Fibroblast of the aortic adventitia (primary cell): ENCODE measurements at places on chromosomes 4 and X.
A peak's percentile ranks its signal among the peaks of the same experiment; 100 is the strongest.

- no peak for DNase-seq
Measured at GRCh38 chr4:86970447-86971354, 35.9 kb downstream of the AFF1 start.

GRCh38 chr4:173656898-173657297 lies 126.9 kb upstream of the HAND2 start:
- DNase-seq: no peak

DNA sequence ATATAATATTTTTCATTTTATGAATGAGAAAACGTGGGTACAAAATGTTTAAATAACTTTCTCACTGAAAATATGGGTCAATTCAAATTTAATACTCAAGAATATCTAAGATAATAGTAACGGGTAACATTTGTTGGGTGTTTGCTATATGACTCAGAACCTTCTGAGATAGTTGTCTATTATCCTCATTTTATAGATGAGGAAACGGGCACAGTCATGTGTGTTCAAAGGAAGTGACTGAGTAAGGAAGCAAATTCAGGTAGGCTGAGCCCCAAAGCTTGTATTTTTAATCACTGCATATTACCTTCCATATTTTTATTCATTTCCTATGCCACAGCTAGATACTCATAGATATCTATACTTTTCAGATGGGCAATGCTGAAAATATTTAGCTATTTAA lies 12.2 kb upstream of the CAMK2D start:
- DNase-seq: no peak

DNA sequence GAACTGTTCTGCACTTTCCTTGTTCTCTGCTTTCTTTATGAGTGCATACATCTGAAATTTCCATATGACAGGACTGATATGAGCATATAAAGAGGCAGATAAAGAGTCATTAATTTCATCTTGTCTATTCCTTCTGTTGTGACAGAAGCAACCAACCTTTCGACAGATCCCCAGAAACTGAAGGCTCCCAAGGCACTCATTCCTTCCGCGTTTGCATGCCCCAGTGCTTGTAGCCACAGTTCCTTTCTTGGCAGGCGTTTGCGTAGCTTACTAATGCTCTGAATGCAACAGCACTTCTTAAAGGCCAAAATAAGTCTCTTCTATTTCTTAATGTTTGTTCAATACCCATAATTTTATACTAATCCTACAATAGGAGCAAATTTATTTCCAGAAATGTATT lies 94.0 kb upstream of the TBL1X start:
- peak; percentile 63 for DNase-seq

GRCh38 chr4:140579278-140579677 lies 10.5 kb upstream of the UCP1 start:
- no peak for DNase-seq

GRCh38 chr4:147754037-147754445 lies 22.2 kb downstream of the ARHGAP10 start:
- DNase-seq: peak; percentile 89

DNA sequence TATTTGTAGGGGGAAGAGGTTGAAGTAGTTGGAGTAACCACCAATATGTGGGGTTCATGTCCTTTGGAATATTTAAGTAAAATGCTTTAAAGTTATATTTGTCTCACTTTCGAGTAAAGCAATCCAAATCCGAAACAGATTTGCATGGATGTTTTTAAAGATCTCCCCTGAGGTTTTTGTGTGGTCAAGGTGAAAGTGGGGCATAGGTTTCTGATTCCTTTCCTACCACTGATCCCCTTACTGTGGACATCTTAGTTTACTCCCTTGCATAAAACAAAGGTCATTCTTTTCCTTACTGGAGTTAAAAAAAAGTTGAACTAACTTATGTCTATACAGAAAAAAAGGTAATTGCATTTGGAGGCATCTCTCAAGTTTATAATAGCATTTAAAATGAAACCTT lies 71.9 kb upstream of the PHOX2B start:
- no peak for DNase-seq

GRCh38 chr4:2060611-2061185 lies 1.6 kb downstream of the NAT8L start:
- no peak for DNase-seq

- DNase-seq: no peak
Measured at GRCh38 chr4:22780797-22781196, 88.1 kb downstream of the GBA3 start.

DNA sequence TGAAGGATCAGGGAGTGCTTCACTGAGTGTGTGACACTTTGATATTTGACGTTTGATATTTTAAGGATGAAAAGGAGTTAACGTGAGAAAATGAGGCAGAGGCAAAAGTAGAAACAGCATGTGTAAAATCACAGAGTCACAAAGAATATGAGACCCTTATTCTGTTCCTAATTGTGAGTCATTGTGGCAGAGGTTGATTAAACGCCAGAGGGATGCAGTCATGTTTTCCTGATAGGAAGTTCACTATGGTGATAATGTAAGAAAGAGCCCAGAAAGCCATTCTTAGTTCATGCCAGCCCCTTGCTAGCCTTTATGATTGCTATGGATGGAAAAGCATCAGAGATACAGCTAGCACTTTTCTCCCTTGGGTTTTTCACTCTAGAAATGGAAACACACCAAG lies 33.5 kb upstream of the IGSF1 start:
- DNase-seq: no peak

GRCh38 chr4:125011646-125012045 lies 299.1 kb upstream of the ANKRD50 start:
- DNase-seq: peak; percentile 14

GRCh38 chr4:132333724-132334047 lies 815.4 kb upstream of the PCDH10 start:
- DNase-seq: peak; percentile 66

GRCh38 chr4:185219551-185220344 lies 10.3 kb downstream of the SNX25 start:
- DNase-seq: peak; percentile 78

DNA sequence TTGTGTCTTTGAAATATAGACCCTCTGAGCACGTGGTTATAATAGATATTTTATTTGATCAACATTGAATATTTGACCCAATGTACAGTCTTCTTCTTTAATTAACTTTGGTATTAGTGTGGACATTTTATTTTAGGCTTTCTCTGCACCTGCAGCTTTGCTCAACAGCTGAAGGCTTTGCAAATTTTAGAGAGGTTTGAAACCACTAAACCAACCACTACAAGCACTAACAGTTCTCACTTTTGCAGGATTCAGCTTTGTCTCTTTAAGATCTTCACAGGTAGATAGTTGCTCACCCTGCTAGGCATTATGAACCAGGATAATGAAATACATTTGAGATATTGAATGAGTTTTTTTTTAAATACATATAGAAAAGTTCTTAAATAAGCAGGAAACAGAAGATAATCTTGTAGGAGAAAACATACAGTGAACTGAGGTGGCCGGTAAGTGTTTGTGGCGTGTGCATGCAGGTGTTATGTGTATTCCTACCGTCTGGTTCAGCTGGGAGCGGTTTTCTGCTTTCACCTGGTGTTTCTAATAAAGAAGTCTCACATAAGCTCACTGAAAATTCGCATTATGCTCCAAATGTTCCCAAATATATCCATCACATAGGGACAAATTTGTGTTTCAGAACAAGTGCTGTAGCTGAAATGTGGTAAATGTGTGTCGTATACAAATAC lies 1508.3 kb upstream of the TENM3 start:
- DNase-seq: no peak

DNA sequence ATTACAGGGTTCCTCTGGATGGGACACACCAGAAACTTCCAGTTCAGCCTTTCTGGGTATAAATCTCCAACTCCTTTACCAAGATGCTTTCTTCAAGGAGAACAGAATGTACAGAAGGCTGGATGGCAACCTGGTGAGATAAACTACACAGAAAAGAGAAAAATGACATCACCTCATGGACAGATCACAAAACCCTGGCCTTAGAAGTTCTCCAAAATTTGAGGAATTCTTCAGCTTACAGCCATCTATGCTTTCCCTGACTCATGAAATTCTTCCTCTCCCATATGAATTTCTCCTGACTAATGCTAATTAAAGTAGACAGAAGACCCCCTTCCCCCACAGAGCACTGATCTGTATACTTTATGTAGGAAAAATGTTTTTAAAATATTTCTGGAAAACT lies 345.4 kb downstream of the STIM2 start:
- peak; percentile 19 for DNase-seq

DNA sequence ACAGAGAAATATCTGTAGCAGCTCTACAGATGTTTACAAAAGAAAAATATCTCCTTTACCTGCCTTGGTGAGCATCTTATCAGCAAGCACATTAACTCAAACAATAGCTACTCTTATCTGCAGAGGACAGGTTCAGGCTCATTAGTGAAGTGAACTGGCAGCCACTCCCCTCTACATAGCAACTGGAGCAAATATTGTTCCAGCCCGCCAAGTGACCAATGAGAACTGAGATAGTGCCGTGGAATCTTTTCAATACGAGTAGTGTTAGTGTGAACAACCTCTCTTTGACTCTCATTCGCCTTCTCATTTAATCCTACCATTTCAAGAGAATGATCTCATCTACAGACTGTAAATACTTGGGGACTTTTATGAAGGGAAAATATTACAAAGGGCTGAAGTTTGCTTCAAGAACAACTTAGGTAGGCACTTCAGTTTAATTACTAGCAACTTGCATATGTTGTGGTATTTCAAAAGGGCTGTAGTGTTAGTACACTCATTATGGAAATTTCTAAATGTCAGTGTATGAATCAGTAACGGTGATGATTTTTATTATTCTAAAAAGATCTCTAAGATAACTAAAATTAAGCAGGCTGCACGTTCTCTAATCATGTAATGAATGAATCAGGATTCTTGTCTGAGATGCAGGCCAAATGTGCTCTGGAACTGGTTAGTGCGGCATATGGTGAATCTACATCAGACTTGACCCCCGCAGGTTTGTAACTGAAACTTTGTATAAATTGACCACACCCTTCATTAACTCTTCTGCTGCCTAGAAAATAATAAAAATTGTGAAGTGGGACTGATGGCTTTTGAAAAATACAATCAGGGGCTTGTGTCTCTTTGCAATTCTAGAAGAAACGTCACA lies 72.4 kb downstream of the PALLD start:
- peak; percentile 45 for DNase-seq

DNA sequence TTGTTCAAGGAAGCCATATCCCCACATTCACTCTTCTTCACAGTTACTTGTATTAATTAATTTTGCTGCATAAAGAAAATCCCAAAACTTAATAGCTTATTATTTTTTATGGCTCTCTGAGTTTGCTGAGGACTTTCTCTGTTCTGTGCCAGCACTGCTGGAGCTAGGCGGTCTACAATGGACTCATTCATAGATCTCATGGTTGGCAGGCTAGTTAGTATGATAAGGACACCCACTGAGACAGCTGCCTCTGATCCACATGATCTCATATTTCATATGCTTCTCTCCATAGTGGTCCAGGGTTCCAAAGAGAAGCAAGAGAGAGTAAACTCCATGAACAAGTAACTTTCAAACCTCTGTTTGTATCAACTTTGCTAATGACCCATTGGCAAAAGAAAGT lies 170.2 kb downstream of the ADGRA3 start:
- no peak for DNase-seq

DNA sequence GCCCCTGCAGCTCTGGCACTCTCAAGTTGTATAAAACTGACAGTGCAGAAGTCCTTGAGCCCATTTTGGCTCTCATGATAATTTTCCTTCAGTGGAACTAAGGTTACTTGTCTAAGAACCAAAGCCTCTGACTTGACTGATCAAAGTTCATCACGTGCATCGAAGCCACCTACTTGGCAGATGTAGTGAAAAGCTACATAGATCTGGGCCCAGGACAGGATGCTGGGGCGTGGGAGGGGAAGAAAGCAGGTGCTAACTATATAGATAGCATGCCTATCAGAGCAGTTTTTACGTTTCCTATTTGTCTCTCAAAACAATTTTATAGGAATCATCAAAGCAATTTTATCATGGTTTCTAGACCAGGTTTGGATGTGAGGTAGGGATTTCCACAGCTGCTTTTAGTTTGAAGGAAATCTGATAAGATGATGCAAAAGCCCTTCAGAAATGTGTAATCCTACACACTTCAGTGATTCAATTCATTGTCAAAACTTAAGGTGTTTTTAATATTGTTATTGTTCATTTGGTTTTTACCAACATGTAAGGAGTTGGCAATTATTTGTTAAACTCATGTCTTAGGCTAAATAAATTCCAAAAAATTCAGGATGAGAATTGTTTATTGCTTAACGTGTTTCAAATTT lies 1.2 kb upstream of the CD40LG start:
- DNase-seq: no peak

DNA sequence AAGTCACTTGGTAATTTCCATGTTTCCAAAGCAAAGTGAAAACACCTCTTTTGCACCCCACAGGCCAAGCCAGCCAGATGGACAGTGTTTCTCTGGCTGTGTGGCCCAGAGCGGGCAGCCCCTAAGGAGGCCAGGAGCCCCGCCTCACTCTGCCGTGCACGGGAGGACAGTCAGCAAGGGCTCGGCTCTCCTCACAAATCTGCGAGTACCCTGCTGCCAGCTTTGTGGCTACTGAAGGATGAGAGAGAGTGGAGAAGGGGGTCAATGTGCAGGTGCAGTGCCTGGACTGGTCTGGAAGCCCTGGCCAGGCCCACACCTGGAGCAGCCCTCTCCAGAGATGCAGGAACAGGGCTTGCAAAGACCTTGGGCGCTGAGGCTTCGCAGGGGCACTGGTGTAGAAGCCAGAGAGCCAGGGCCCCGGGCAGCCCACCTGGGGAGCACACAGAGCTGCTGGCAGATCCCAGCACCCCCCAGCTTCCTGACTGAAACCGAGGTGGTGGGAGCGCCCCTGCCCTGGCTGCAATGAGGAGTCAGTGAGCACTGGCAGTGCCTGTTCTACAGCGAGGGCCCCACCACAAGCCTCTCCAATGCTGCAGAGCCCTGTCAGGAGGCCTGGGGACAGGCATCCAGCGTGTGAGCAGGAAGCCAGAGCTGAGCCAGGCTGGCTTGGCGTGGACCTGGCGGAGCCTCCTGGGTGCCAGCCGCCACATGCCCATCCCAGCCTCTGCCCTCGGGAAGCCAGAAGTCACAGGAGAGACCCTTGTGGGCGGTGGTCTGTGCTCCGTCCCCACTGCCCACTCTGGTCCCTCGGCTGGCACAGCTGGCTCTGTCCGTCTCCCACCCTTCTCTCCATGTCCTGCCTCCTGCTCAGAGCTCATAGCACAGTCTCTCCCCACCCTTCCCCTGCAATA lies 3.9 kb downstream of the SPON2 start:
- no peak for DNase-seq

DNA sequence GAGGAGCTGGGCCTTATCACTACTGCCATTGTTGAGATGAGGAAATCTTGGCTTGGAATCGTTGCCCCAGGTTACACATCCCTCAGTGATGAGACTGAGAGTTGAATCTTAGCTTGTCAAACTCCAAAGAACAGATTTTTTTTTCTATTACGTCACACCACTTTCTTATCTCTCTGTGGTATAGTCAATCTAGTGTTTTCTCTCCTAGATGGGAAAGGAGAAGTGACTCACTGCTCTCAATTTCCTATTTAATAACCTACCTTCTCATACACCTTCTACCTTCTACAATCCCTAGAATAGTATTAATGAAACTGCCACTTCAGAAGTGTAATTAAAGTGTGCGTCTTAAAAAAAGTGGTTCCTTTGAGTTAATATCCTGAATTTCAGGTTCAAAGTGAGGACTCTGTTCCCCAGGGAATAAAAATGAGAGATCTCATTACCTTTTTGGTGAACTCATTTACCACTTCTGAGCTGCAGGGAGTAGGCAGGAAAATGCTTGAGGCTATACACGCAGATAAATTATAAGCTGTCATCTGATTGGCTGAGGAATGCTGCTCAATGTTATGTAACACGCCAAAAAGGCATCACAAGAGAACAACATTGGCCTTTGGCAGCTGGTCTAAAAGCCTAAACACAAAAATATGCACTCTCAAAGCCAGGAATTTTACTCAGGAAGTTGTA lies 59.3 kb downstream of the MAD2L1 start:
- DNase-seq: peak; percentile 95

GRCh38 chrX:151570561-151570960 lies 7.1 kb downstream of the PASD1 start:
- no peak for DNase-seq
